Activated T-cell treated with anti-CD3 and anti-CD28 coated beads for 1 hour (primary cell): ENCODE measurements at places on chromosomes 2 and 18.

- DNase-seq: no peak
Observed at GRCh38 chr2:223625652-223626051, 23.5 kb upstream of the SCG2 start.

- DNase-seq: no peak
Observed at GRCh38 chr2:207768866-207769596, 675 bp downstream of the FZD5 start.

DNA sequence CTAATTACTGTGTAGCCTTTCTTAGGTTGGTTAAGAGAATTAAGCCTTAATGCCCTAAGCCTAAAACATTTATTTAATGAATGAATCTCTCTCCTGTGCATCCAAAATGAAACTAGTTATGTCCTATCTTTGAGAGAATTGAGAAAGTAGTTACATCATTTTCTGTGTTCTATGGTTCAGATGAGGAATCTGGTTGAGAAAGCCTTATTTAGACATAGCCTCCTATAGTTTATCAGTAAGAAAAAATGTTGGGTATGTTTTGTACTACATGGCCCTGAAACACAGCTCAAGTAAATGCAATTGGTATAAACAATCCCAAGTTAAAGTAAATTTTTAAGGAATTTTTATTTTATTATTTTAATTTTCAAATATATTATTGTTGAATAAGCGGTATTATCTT, 25.9 kb upstream of the RAMP1 start:
- DNase-seq: no peak

- DNase-seq: no peak
Observed at GRCh38 chr18:23087352-23087751, 47.9 kb upstream of the CABLES1 start.

GRCh38 chr2:44866152-44866551, 75.3 kb upstream of the SIX3 start:
- DNase-seq: no peak

DNA sequence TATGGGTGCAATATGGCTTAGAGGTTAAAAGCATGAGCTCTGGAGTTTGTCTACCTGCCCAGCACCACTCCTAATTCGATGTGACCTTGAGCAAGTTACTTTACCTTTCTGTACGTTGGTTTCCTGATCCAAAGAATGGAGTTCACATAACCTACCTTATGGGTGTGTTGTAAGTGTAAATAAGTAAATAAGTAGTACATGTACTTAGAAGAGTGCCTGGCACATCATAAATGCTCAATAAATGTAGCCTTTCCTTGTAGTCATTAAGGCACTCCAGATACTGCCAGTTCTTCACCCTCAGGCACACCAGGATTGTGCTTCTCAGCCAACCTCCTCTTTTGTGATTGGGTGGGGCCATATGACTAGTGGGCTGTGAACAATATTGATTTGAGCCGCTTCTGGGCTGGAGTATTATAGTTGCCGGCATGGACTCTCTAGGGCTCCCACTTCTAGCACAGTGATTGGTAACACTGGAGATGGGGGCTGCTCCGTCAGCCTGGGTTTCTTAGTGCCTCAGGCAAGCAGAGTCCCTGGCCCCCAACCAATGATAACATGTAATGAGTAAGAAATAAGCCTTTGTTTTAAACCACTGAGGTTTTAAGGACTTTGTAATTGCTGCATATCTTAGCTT, 101.7 kb upstream of the NOSTRIN start:
- no peak for DNase-seq

- DNase-seq: no peak
Observed at GRCh38 chr2:233185963-233186362, 65.5 kb upstream of the ATG16L1 start.

- no peak for DNase-seq
Observed at GRCh38 chr2:210964141-210964764, 407.9 kb downstream of the CPS1 start.

GRCh38 chr18:59671551-59671950, 25.7 kb downstream of the CCBE1 start:
- no peak for DNase-seq
